Left renal pelvis (tissue), 4 donors: ENCODE measurements at places on chromosomes 7 and 10. TPM values are rescaled to one million over a fixed set of nuclear protein-coding genes. Genes with fewer than 3 reads are reported as not detected.
A peak's percentile ranks its signal among the peaks of the same experiment; 100 is the strongest.

TAS2R5 gene
- polyA plus RNA-seq: 9.3 TPM

PRXL2A gene
- 115 TPM for polyA plus RNA-seq

CPA2 gene
- polyA plus RNA-seq: 0.90 TPM

BTBD16 gene
- polyA plus RNA-seq: 0.08 TPM

PNLIPRP2 gene
- 0.39 TPM for polyA plus RNA-seq

TLX1 gene
- 0.24 TPM for polyA plus RNA-seq

AKR1C2 gene
- polyA plus RNA-seq: 11.5 TPM

DNA sequence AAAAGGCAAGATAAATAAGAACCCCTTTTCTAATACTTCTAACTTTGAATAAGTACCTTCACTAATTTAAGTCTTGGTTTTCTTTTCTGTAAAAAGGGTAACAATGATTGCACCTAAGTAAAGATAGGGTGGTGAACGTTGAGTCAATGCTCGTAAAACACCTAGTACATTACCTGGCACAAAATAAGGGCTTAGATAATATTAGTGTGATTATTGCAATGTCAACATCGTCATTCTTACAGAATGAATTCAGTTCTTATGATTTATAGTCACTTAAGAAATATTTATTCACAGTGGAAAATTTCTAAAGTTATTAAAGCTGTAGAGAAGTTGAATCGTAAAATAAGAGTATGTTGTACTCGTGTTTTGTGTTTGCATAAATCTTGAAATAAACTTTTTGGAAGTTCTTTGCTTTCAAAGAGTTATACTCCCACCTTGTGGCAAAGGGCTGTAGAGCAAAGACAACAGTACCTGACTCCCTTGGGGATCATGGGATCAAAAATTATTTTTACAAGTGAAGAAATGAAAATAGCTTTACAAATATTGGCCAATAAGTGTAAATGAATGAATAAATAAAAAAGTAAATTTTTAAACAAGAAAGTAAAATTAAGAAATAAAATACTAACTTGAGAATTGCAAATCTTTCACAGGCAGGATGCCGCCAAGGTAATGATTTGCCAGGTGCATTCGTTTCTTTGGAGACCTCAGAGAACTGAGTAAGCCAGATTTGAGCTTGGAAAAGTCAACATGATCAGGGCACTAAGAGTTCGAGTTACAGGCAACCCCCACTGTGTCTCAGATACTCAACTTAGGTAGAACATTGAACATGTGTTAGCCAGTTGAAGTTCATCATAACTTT lies 285.8 kb upstream of the CACNA2D1 start:
- DNase-seq: peak; percentile 18

- DNase-seq: no peak
Observed at GRCh38 chr10:43123361-43124093, 14.7 kb upstream of the CSGALNACT2 start.

- DNase-seq: no peak
Observed at GRCh38 chr7:131527456-131527855, 29.0 kb downstream of the PODXL start.

- DNase-seq: no peak
Observed at GRCh38 chr7:114787556-114787955, 134.3 kb upstream of the MDFIC start.

DNA sequence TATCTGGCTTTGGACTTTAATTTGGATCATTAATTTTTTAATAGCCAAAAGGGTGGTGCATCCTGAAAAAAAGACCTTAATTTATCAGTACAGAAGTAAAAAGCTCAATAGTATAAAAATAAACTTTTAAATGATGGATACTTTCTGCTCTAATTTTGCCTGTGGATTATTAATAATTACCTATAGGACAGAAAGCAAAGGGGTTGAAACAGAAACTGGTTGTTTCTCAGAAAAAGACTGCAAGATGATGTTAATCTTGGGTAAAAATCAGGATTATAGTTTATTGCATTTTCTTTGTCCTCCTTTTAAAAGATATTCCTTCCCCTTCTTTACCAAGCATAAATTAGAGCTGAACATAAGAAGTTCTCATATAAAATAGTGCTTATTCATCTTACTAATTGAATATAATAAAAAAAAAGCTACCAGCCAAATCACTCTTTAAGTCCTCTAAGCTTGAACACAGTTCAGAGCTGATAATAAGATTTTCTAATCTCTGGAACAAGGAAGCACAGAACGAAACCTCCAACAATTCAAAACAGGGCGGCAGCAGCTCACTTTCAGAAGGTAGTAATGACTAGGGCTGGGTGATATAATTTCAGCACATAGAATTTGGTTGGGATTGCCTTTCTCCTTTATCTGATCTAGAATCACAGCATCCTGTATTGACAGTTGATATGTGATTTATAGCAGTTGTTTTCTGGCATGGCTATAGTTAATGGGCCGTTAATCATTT lies 8.1 kb upstream of the GPR85 start:
- no peak for DNase-seq

- DNase-seq: no peak
Observed at GRCh38 chr7:96135241-96135640, 186.7 kb downstream of the SLC25A13 start.

- DNase-seq: no peak
Observed at GRCh38 chr10:114779803-114780576, 41.6 kb upstream of the FHIP2A start.

GRCh38 chr7:82284936-82285519 lies 158.5 kb downstream of the CACNA2D1 start:
- no peak for DNase-seq

DNA sequence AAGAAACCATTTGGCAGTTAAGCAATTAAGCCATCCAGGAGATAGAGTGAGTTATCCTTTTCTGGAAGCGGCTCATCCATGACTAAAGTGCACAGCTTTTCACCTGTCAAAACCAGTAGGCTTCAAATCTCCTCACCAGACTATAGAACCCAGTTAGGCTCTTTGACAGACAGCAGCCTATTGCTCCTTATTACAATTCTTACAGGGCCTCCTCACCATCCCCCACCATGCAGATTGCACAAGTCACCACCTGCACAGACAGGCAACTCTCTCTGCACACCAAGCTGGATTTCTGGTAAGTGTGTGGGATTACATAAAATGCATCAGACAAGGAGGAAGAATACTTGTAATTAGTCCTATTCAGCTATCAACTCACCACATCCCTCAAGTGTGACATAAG lies 301.6 kb downstream of the SNX13 start:
- DNase-seq: no peak

DNA sequence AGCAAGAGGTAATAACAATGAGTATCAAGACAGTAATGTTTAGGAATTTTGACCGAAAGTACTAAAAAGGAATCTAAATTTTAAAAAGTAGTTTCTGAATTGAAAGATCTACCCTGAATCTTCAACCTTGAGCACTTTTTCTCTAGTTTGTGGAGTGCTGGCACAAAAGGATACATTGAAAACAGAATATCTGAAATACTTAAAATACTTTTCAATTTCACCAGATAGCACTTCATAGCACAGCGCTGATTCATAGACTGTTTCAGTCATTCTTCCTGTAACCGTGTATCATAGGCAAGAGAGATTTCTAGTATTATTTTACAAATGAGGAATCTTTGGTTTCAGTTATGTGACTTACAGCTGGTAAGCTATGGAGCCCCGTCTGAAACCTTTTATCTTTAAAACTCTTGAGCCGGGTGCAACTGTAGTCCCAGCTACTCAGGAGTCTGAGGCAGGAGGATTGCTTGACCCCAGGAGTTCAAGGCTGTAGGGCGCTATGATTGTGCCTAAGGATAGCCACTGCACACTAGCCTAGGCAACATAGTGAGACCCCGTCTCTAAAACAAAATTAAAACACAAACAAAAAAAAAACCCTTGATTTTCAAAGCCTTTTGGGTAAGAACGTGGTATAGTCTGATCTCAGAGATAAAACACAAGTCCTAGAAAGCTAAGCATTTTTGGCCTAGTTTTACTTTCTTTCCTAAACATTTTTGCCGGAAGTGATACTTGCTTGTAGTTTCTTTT lies 35.1 kb downstream of the FHIP2A start:
- DNase-seq: no peak

- no peak for DNase-seq
Observed at GRCh38 chr10:114605155-114605797, 52.8 kb downstream of the ABLIM1 start.

- DNase-seq: no peak
Observed at GRCh38 chr7:131108212-131108940, 219.3 kb upstream of the MKLN1 start.

DNA sequence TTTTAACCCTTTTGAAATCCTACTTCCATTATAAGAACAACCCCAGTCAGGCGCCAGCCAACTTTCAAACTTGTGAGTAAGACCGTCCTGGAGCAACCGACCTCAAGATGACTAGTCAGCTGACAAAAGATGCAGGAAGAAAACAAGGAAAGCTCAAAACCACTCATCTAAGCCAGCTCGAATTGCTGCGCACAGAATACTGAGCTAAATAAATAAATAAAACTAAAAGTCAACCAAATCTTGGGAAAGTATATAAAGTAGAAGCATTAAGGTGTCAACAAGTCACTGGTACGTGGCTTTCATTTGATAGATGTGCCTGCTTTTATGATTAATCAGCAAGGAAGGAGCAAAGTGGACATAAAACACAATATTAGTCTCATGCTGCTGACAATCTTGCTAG lies 1269.8 kb downstream of the XPNPEP1 start:
- no peak for DNase-seq
